ENCODE measurements at places on chromosomes 7 and 10. TPM values are rescaled to one million over a fixed set of nuclear protein-coding genes. Genes with fewer than 3 reads are reported as not detected.

The VPS37D gene
- 5.7 TPM for total RNA-seq

The TRIM73 gene
- total RNA-seq = 1.3 TPM

The ANKMY2 gene
- total RNA-seq = 26.7 TPM

The PON1 gene
- not detected for total RNA-seq

The CREM gene
- 28.7 TPM for total RNA-seq

The CAPZA2 gene
- total RNA-seq = 149 TPM

The LIPF gene
- total RNA-seq = not detected

The TRIM74 gene
- total RNA-seq = 0.23 TPM

The REPIN1 gene
- total RNA-seq = 43.4 TPM

The STX1A gene
- total RNA-seq = 40.8 TPM

The PCLO gene
- total RNA-seq = 0.03 TPM

The AKR1C8 gene
- not detected for total RNA-seq

The STOX1 gene
- 0.13 TPM for total RNA-seq

The RADIL gene
- total RNA-seq = 0.13 TPM

The RPEL1 gene
- not detected for total RNA-seq

The AGAP4 gene
- 3.2 TPM for total RNA-seq

The FXYD4 gene
- total RNA-seq = not detected

The CLRN3 gene
- total RNA-seq = not detected

The TLX1 gene
- total RNA-seq = not detected

The MRLN gene
- not detected for total RNA-seq

The HOXA1 gene
- 0.52 TPM for total RNA-seq

The CUTC gene
- 20.3 TPM for total RNA-seq

The TEX47 gene
- total RNA-seq = not detected

The ZNF853 gene
- 0.99 TPM for total RNA-seq

The FFAR4 gene
- total RNA-seq = not detected

The FGFR2 gene
- total RNA-seq = 0.03 TPM

The FAM25C gene
- total RNA-seq = not detected

The PON3 gene
- 0.13 TPM for total RNA-seq

All from smooth muscle cell of the pulmonary artery (primary cell).